ENCODE measurements at places on chromosomes 5 and 9.

DNA sequence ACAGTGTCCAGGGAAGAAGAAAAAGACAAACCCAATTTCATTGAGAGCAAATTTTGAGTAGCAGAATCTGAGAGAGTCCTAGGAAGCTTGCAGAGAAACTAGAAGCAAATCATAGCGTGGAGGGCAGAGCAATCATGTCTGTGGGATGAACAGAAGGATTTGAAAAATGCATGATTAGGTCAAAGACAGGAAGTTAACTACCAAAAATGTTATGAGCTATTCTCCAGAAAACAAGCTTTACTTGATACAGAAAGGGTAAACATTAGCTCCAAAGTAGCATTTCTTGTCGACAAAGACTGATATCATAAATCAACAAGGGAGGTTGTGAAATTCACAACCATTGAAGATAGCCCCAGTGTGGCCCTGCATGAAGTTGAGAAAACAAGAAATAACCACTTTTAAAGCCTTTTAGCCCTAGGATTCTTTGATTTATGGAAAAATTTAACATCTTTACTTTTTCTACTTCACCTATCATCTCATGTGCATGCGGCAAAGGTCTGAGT is 97.7 kb upstream of the MEGF10 start:
- no peak for DNase-seq

DNA sequence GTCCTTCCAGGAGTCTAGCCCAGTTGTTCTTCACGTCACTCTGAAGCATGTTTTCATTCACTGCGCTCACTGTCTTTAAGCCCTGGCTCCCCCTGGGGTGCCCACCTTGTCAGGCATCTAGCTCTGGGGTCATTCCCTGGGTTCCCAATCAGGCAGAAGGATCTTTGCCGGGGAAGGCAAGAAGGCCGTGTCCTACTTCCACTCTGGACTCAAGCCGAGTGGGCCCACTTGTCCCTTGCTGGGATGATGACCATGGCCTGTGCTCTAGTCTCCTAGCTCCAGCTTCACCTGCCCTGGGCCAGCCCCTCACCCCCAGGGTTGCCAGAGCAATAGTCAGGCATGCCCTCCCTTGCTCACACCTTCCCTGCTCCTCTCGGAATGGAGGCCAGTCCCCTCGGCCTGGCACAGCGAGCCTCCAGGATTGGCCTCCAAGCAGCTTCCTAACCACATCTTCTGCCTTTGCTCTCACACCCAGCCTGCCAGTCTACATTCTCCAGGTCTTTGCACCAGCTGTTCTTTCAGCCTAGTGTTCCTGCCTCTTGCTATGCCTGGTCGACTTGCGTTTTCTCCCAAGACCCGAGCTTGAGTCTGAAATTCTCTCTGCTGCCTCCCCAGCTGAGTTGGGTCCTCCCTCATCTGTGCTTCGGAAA is 32.2 kb upstream of the PSD2 start:
- DNase-seq = no peak

- no peak for DNase-seq
Observed at GRCh38 chr5:172595596-172596455, 45.2 kb upstream of the NEURL1B start.

DNA sequence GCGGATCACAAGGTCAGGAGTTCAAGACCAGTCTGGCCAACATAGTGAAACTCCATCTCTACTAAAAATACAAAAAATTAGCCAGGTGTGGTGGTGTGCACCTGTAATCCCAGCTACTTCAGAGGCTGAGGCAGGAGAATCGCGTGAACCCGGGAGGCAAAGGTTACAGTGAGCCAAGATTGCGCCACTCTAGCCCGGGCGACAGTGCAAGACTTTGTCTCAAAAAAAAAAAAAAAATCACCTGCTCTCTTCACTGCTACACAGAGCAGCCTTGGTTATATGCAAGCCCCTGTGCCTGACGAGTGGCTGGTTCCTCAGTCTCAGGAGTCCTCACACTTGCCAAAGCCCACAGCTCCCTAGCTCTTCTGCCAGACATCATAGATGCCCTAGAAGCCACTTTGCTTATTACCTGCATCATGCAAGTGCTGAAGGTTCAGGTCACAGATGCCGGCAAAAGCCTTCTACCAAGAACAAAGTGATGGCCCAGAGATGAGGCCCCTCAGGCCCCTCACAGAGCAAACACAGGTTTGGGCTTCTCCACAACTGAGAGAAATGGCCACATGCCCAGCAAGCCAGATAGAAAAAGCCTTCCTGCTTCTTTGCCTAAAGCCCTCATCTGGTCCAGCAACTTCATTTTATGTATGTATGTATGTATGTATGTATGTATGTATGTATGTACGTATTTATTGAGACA is 176.4 kb downstream of the AUH start:
- no peak for DNase-seq

GRCh38 chr9:5560443-5561100 is 50.2 kb downstream of the PDCD1LG2 start:
- no peak for DNase-seq

GRCh38 chr9:86685556-86685955 is 261.8 kb downstream of the GAS1 start:
- no peak for DNase-seq

GRCh38 chr5:53360811-53361210 is 119.6 kb upstream of the FST start:
- DNase-seq = no peak

GRCh38 chr5:72234265-72234700 is 85.8 kb downstream of the MRPS27 start:
- DNase-seq = no peak

GRCh38 chr5:16736158-16736995 is 119.6 kb upstream of the RETREG1 start:
- no peak for DNase-seq

DNA sequence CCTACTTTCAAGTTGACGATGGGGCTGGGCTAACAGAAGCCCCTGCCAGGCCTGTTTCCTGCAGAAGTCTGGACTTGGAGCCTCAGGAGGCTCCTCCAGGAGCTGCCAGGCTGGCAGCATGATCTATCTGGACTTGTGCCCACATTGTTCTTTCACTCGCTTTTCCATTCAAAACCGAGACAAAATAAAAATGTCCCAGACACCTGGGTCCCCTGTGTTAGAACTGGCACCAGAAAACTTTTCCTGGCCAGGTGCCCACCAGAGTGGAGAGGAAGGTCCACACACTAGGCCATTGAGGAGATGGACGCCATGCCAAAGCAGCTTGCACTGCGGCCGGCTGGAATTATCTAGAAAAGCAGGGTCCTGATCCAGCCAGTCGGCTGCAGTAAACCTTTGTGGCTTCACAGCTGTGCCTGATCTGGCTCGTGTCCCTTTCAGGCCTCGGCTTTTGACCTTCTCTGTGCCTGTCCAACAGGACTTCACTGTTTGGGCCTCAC is 78.2 kb downstream of the GCNT1 start:
- no peak for DNase-seq

DNA sequence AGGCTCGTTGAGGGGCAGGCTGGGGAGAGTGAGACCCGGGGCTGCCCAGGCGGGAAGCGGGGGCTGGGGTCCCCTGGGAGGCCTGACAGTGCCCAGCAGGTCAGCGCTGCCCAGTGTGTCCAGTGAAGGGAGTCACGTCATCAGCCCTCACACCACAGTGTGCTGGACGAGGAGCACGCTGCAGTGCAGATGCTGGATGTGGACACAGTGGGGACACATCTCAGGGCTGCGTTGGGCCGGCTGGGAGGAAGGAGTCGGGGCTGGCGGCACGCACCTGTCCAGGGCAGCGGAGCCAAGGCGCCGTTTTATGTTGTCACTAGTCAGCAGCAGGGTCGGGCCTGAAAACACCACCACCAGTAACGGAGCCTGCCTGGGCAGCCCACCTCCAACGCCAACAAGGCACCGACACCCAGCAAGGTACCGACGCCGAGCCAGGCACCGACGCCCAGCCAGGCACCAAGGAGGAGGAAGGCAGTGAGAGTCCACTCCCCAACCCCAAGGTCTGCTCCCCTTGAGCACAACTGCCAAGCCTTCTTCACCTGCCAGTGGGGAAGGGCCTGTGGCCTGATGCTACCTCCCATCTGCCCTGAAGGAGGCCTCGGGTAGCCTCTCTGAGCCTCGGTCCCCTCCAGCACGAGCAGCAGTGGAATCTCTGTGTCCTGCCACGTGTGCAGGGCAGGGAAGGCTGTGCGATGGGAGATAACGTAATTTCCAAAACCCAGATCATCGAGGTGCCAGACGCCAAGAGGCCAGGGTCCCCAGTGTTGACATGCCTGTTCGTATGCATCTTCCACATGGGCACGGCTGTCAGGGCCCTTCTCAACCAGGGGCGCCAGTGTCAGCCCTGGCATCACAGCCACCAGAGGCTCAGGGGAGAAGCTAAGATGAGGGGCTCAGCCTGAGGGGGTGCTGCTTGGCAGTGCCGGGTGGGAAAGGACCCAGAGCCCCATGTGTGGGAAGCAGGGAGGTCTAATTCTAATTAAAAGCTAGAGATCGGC is 21.9 kb upstream of the NSMF start:
- no peak for DNase-seq

- no peak for DNase-seq
Observed at GRCh38 chr9:116155698-116156039, 2.1 kb downstream of the PAPPA start.

GRCh38 chr9:81150016-81150625 is 539.2 kb downstream of the TLE1 start:
- no peak for DNase-seq

DNA sequence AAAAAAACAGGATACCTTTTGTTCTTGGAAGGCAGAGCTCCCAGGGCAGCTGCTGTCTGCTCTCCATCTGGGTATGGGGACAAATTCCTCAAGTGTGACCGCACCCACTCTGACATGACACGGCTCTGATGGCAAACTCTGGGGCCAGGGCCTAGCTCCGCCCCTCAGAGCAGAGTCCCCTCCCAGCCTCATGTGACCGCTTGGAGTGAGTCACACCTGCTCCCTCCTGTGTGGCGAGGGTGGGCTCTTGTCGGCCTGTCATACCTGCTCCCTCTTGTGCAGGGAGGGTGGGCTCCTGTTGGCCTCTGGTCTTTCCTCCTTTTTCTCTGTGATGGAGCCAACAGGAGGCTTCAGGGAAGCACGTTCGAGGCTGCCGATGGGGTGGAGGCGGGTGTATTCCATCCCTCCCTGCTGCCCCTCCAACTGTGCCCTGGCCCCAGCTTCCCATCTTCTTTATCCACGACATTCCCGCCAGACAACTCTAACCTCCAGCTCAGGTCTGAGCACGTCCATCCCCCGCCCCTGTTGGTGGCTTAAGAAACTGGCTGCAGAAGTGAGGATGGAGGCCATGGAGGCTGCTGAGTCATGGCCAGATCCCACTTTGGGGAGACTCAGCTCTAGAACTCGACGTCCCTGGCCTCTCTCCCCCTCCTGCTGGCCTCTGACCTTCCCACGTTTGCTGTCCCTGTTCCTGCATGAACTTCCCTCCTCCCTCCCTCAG is 65.3 kb downstream of the OLFM1 start:
- no peak for DNase-seq

DNA sequence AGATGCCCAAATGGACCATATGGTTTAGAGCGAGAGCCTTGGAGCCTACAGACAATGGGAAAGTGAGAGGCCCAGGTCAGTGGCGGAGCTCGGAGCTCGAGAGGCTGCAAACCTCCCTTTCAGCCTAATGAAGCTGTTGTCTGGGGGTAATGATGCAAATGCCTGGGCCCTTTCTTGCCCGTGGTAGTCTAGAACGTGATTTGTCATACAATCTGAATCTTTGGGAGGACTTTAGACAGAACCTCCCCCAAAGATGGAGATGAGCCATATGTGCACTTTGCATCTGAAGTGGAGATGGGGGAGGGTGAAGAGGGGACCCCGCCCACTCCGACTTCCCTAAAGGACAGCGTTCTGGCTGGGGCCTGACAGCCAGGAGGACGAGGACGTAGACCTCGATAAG is 10.3 kb upstream of the NEUROG1 start:
- no peak for DNase-seq

DNA sequence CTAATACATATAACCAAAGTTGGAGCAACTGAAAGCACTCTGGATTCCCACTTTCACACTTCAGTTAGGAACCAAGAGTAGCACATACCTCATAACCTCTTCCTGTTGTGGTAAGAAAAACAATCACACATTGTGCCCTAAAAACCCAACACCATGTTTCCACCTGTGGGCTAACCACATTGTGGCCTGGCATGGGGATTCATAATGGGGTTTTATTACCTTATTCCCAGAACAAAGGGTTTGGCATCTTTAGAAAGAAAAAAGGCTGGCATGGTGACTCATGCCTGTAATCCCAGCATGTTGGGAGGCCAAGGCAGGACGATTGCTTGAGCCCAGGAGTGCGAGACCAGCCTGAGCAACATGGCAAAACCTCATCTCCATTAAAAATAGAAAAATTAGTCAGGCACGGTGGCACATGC is 60.6 kb downstream of the HSD17B3 start:
- peak; percentile 15 for DNase-seq

DNA sequence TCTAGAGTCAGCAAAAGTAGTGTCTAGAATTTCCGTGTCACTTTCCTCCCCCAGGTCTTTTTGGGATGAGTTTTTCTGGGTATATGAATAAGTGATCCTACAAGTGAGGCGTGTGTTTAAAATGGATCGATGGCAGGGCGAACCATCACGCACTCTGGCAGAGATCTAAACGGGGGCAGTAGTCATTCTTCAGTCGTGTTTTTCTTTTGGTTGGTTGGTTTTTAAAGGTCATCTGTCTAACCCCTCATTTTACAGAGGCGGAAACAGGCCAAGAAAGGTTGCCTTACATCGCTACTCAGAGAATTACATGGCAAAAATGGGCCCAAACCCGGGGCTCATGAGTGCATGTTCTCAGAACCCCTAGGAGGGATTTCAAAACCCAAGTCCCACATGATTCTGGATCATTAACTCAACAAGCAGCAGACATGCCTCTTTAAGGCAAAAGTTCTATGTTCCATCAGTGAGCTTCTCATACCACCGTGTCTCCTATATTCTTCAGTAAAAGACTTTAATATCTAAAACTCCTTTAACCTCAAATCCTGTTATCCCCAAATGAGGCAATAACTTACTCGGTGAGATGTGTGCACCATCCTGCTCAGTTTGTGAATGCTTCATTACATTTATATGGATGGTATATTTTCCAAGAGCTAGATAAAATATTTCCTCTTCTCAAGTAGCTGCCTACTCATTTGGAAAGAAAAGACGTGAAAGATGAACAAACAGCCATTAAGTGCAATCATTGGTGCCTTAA is 145.8 kb downstream of the AOPEP start:
- DNase-seq = no peak

GRCh38 chr5:148864113-148864841 is 37.9 kb downstream of the ADRB2 start:
- DNase-seq = no peak

- DNase-seq = no peak
Observed at GRCh38 chr9:131889437-131890251, 149.8 kb upstream of the RAPGEF1 start.

- DNase-seq = no peak
Observed at GRCh38 chr9:121910491-121911040, 182.5 kb downstream of the TTLL11 start.

Data from activated T-helper 9 cell treated with anti-CD3 and anti-CD28 coated beads, Interleukin-2, amount 50 U/mL, for 16 hours (primary cell).